ENCODE measurements at places on chromosomes 7 and 10.
A peak's percentile ranks its signal among the peaks of the same experiment; 100 is the strongest.

GRCh38 chr7:138228769-138229168 lies 152.5 kb downstream of the AKR1D1 start:
- DNase-seq: no peak

GRCh38 chr10:27625452-27626211 lies 120.0 kb downstream of the MKX start:
- DNase-seq: peak; percentile 41

DNA sequence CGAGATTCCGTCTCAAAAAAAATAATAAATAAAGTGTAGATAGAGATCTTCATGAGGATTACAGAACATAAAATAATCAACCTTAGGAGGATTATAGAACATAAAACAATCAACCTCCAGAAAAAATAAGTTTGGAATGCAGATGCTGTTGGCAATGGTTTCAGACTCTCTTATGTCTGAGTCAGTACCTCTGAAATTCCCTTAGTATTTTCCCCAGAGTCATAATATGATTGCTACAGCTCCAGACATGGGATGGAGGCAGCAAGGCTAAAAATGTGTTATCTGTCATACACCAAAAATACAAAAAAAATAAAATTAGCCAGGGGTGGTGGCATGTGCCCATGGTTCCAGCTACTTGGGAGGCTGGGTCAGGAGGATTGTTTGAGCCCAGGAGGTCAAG lies 22.2 kb downstream of the CADPS2 start:
- no peak for DNase-seq

DNA sequence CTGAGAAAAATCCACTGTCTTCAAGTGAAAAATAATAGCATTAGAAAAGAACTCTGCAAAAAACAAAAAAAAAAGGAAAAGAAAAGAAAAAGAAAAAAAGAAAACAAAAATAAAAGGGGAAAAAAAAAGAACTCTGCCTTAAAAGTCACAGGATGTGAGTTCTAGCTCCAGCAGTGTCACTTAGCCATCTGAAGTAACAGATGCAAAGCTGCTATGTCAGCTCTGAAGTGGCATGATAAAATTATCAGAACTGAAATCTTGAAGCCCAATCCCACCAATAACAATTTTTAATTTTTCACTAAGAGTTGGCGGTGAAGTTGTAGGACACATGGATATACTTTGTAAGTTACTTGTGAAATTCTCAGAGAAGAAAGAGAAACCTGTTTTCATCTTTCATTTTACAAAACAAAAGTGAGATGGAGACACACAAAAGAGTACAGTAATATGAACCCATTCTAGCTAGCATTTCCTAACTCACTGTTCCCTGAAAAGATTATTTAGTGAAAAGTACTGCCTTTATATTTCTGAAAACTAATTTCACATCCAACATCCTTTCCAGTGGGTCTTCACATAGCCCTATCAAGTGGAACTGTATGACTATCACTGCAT lies 103.5 kb downstream of the ELAPOR2 start:
- DNase-seq: no peak

DNA sequence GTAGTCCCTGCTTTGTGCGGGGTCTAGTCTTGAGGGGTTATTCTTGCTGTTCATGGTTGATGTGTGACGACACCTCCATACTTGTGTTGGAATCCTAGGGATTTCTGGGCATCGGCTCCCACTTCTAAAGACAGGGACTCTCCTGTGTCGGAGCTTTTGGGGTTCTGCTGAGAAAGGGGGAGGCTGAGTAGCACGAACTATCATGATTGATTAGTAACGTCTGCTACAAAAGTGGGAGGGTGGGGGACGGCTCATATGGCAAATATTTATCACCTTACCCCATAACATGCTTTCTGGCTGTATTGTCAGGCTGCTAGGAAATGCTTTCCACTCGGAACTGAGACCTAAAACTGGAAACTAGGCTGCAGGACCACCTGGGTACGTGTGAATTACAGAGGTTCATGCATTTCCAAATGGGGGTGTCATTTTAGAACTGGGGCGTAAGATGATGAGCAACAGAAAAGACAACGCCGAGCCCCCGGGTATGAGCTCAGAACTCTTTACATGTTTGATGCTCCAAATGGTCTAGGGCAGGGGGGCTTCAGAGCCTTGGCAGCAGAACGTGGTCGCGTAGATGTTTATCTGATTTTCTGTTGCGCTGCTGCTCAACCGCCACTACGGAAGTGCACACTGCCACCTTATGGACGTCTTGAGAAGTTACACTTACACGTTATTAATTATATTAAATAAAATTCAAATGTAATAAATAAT lies 15.1 kb upstream of the NME8 start:
- peak; percentile 25 for DNase-seq

GRCh38 chr10:60283397-60283796 lies 106.3 kb downstream of the ANK3 start:
- peak; percentile 36 for DNase-seq

- DNase-seq: peak; percentile 54
Observed at GRCh38 chr7:6228361-6229229, 43.8 kb downstream of the CYTH3 start.

- no peak for DNase-seq
Observed at GRCh38 chr7:127792528-127793342, 140.7 kb downstream of the SND1 start.
